HTR-8/SVneo (cell line): ENCODE measurements at places on chromosomes 5 and 9.

DNA sequence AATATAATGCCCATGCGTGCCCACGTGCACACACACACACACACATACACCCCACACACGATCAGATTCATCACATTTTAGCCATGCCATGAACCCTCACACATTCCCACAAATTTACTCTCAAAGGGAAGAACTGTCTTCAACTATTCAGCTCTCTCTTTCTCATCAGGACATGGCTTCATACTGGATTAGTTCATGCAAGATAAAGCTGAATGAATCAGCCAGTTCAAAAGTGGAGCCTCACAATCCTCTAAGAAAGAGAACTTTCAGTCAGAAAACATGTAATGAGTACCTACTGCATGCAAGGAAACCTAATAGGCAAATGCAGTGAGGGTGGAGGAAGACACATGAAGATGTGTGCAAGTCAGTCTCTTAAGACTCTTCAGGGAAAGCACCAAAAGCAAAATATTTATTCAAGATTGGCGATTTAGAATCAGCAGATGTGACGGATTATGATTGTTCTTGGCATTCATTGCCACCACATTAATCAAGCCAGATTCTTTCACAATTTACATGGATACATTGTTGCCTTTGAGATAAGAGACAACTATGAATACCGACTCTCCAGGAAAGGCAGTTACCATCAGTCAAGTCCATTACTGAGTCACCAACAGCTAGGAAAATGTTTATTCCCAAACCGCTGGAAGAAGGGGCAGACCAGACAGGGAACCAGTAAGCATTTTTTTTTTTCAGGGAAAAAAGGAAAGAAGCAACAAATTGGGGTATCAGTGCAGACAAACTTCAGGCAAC, 30.3 kb upstream of the PUM3 start:
- no peak for DNase-seq

DNA sequence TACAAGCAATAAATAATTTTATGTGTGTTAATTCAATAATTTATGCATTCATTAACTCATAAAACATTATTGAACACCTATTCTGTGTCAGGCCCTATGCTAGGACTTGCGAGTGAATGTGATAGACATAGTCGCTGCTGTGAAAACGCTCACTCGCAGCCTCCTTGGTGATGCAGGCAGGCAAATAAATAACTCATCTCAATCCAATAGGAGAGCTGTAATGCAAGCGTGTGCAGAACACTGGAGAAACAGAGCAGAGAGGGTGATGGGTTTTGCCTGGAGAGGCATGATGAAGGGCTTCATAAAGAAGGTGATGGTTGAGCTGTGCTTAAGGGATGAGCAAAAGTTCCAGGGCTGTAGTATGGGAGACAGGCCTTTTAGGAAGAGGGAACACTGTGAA, 111.3 kb upstream of the ZNF462 start:
- DNase-seq = no peak

GRCh38 chr5:107289030-107289714, 381.6 kb downstream of the EFNA5 start:
- no peak for DNase-seq

- DNase-seq = no peak
Observed at GRCh38 chr5:136006164-136006563, 22.6 kb upstream of the TGFBI start.

- no peak for DNase-seq
Observed at GRCh38 chr9:115513148-115513547, 395.2 kb upstream of the TNC start.
